ENCODE measurements at places on chromosomes 5 and 9.

DNA sequence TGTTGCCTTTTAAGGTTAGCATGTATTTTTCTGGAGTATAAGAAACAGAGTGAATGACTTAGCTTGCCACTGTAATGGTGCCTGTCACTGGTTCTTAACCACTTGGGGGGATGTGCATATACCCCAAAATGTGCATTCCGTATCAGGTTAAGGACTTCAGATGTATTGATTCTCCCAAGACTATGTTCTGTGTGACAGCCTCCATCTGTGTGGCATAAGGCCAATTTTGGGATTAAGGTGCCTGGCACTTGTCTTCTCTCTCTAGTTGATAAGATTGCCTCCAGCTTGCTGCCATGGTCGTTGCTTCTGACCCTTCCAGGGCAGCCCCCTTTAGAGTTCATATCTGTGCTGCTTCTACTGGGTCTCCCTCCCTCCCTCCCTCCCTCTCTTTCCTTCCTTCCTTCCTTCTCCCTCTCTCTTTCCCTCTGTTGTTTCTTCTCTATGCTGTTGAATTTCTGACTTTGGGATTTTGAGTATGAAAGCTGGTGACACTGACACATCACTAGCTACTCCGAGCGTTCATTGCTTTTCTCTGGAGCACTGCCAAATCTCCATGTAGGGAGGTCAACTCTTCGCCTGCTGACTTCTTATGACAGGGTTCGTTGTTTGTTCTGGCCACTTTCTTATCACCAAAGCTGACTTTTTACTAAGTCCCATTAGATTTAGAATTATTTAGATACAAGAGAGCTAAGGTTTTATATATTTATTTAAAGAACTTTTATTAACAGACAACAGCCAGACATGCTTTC, 31.0 kb downstream of the TNFAIP8 start:
- DNase-seq = peak; percentile 49

DNA sequence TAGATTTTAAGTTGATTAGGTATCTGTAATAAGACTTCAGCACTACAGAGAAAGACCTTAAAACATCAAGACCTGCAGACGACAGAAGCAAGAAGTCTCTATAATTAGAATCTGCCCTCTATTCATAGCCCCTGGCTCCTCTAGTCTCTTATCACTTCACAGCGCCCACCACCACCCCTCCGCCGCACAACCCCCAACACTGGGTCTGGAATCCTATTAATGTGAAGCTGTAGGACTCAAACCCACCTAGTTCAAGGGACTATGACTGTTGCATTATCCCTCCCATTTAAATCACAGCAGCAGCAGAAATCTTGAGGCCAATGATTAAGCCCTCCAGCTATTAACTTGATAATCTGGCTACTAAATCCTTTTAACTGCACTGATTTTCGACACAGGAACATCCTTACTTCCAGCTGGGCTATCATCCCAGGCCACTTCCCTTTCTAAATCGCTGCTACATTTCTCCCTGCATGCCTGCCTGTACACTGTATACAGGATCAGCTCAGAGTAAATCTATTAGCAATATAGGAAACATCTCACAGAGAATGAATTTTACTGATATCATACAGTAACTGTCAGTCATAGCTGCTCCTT, 159.5 kb upstream of the GRAMD2B start:
- no peak for DNase-seq

DNA sequence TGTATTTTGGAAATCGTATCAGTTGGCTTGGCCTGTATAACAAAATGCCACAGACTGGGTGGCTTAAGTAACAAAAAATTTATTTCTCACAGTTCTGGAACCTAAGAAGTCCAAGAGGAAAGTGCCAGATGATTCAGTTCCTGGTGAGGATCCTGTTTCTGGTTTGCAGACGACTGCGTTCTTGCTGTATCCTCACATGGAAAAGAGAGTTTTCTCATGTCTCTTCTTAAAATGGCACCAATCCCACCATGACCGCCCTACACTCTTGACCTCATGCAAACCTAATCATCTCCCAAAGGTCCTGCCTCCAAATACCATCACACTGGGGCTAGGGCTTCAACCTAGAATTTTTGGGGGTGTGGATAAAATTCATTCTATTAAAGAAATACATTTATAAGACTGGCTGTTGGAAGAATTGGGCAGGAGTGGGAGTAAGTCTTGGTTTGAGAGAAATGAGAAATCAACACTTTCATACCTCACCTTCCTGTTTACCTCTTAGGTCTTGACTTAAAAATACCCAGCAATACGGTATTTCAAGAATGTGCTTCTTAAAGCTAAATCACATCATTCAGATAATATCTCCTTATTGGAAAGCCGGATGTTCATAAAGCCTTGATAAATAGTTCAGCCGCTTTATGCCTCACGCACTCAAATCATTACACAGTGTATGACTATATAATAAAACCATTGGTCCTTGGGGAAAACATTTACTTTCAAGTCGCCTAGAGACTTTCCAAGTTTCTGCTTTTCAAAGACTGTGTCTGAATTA, 28.7 kb downstream of the PTTG1 start:
- DNase-seq = no peak

DNA sequence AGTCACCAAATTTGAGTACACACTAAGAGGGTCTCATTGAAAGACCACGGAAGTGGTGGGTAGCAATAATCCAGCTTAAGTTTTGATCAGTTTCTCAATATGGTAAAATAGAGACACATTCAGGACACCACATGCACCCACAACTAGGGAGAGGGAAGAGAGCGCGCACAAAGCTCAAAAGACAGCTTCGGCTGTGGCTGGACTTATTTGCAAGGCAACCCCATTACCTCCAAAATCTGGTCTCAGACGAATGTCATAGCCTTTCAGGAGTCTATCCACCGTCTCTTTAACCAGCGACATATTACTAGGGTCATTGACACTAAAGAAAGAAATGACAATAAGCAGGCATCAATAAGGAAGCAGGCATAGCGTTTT, 443 bp downstream of the GABRB2 start:
- no peak for DNase-seq

- DNase-seq = peak; percentile 17
Observed at GRCh38 chr5:74199436-74200210, 440.9 kb downstream of the ENC1 start.

DNA sequence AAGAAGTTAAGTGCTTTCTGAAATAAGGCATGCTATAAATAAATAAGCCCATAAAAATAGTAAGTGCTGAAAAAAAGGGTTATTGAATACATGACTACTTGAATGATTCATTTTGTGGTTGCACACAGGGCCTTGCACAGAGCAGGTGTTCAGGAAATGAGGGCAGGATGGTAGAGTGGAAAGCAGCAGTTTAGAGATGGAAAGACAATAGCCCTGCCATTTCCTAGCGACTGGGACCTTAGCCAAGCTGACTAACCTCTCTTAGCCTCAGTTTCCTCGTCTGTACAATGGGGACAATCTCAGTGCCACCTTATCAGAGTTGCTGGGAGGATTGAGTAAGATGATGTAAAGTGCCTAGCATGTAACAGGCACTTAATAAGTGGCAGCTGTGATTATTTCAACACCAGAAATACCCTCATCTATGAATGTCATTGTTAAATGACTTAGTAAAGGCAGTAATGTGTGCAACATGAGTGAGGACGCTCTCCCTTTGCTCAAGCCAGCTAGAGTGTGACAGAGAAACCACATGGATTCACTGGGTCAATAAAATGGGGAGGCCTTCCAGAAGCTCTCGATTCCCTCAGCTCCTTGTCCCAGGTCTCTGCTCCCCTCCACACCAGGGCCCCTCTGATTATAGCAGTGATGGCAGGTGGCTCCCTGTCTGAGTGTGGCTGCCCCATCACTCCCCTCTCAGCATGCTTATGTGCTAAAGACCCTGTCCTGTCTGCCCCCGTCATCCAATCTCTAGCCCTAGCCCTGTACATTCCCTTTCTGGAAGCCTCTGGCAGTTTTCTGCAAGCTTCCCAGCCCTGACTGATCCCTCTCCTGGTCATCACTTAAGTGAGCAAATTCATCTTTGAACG, 16.0 kb upstream of the PHF19 start:
- DNase-seq = peak; percentile 85

DNA sequence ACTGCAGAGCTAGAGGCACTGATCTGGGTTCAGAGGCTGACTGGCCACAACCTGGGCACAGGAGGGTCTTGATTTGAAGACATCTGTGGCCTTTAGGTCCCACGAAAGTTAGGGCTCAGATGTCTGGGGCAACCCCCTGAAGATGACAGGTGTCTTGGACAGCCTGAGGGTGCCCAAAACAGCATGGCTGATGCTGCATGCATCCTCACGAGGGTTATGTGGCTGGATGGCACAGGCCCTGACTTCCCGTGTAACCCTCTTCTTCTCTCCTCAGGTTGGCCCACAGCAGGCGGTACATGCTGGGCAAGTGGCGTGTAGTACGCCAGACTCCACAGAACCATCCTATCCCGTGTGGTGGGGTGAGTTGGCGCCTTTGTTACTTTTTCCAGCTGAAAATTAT, 29.8 kb upstream of the GFPT2 start:
- DNase-seq = no peak

DNA sequence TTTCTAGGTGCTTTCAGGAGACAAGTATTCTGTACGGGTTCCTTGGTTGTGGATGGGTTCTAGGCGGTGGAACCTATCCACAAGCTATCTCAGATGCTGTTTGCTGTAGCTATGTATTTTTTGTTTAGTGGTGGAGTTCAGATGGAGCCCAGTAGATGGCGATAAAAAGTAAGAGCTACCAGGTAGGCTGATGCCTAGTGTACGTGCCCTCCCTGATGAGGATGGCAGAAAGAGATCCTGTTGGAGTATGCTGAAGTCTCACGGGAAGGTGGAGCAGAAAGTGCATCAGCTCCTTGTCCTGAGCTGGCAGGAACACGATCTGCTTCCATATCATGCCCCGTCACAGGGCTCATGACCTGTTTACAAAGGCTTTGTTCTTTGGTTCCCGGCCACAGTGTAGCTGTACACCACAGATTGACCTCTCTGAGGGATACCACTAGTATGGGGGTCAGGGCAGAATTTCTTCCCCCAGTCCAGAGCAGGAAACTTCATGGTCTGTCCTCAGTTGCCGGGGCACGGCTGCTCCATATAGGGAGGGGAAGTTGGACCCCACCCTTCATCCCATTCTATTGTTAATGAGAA, 12.6 kb upstream of the UGT3A2 start:
- DNase-seq = peak; percentile 60

GRCh38 chr5:116157902-116158301, 73.1 kb downstream of the COMMD10 start:
- DNase-seq = no peak

GRCh38 chr5:40397091-40397490, 282.6 kb upstream of the PTGER4 start:
- no peak for DNase-seq

GRCh38 chr9:77384406-77384805, 207.1 kb downstream of the VPS13A start:
- peak; percentile 40 for DNase-seq

GRCh38 chr5:151023047-151023615, 2.7 kb downstream of the GPX3 start:
- DNase-seq = no peak

GRCh38 chr5:141825791-141826560, 52.2 kb downstream of the PCDH1 start:
- DNase-seq = peak; percentile 16

DNA sequence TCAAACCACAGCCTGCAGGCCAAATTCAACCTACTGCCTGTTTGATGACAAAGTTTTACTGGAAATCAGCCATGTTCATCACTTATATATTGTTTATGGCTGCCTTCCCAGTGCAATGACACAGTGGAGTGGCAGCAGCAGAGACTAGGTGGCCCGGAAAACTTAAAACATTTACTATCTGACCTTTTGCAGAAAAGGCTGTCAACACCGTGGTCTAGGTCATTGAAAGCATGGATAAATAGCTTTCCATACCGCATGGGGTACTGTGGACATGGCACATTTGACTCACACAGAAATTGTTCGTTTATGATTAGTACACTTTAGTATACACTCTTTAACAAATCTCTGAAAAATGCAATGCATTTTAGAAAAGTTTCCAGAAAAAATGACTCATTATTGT, 298.3 kb upstream of the EFNA5 start:
- peak; percentile 47 for DNase-seq

All from RCC 7860 (cell line).